ENCODE measurements at places on chromosomes 13 and 19.

- DNase-seq, result no peak
Measured at GRCh38 chr13:89163096-89163495, 1491.9 kb downstream of the SLITRK5 start.

DNA sequence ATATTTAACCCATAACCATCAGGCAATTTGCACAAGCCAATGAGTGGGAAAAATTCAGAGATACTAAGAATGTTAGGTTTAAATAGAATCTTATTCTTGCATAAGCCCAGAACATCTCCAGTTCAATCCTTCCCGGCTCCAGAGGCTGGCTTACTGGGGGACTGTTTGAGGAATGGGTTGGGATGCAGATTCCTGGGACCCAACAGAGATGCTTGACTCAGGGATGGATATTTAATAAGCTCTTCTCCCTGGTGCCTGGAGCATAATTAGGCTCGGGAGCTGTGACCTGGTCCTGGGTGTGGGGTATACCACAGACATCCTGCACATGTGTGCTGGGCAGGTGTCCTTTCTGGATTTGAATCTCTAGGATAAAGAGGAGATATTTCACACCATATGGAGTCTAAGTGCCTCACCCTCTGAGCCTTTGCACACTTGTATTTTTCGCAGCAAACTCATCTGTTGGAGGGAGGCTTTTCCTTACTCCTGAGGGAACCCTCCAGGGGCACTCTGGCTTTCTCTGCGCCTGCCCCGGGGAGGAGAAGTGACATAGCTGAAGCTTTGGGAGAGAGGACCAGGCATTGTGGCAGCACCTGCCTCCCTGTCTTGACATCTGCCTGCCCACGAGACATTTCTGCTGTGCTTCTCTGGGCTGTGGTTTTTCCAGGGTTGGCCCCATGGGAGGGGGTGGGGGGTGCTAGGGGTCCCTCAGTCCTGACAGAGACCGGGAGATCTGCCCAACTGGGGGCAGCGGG is 36.1 kb upstream of the ANKRD10 start:
- no peak for DNase-seq

DNA sequence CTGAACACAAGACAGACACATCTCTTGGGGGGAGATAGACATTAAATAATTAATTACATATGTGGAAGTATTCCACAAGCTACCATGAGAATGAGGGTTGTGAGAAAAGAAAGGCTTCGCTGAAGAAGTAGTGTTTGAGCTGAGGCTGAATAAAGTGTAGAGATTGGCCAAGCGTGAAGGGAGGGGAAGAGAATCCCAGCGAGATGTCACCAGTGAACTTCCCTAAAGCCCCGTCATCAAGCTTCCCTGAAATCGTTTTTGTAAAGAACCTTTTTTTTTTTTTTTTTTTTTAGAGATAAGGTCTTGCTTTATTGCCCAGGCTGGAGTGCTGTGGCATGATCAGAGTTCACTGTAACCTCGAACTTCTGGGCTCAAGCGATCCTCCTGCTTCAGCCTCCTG is 235.2 kb downstream of the KCNRG start:
- DNase-seq, result no peak

- no peak for DNase-seq
Measured at GRCh38 chr13:61880578-61881283, 465.1 kb upstream of the PCDH20 start.

DNA sequence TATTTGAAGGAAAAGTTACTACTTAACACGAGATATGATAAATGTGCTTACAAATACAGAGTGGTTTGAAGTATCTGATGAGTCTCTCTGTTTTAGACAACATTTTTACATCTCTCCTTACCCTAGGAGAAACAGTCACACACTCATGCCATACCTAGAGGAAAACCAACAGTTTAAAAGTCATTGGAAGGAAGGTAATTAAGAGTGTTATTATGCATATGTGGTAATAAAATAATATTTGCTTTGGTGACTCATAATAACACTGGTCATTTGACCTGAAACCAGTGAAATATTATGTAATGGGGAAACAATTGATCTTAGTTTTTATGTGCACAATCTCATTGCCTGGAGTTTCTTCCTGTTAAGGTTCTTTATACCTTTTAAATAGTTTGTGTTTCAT is 136.9 kb upstream of the SOX21 start:
- DNase-seq, result no peak

- no peak for DNase-seq
Measured at GRCh38 chr13:30266756-30267155, 40.6 kb downstream of the KATNAL1 start.

- DNase-seq, result no peak
Measured at GRCh38 chr13:42567906-42568305, 6.0 kb upstream of the TNFSF11 start.

- DNase-seq, result no peak
Measured at GRCh38 chr13:25112695-25113255, 16.8 kb downstream of the PABPC3 start.

- no peak for DNase-seq
Measured at GRCh38 chr19:49427855-49428546, 2.8 kb downstream of the GFY start.

GRCh38 chr13:111541752-111542529 is 221.5 kb downstream of the TEX29 start:
- no peak for DNase-seq

DNA sequence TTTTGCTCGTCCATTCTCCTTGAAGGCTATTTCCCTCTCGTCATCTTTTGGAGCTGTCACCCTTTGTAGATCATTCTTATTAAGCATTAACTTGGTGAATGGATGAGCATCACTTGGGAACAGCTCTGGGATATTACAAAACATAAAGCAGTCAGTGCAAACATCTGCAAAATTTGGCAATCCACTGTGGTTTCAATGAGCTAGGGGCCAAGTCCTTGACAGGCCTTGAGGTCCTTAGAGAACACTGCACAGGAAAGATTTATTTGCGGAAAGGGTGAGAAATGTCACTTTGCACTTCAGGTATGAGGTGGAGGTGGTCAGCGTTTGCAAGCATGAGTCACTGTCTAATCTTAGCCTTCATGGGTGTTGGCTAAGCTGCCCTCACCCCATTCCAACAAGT is 239.7 kb upstream of the MAB21L1 start:
- no peak for DNase-seq

DNA sequence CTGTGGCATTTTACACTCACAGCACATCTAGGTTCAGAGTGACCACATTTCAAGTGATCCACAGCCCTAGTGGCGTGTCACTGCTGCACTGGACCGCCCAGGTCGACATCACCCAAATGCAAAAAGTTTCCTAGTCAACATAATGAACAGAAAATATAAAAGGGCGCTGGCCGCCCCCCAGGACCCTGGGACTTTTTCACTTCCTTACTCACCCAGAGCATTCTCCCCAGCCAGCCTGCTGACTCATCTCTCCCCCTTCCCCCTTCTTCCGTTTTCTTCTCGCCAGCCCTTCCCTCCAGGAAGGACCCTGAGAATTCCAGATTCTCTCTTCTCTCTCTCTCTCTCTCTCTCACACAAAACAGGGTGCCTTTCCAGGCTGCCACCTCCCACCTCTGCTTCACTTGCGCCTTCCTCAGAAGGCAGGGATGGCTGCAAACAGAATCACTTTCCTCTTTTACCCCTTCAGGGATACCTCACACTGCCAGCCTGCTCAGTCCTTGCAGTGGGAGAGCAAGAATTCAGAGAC is 21.0 kb upstream of the GRWD1 start:
- DNase-seq, result no peak

GRCh38 chr13:95137096-95137495 is 164.2 kb downstream of the ABCC4 start:
- DNase-seq, result no peak

- DNase-seq, result no peak
Measured at GRCh38 chr13:114015111-114015968, 41.5 kb upstream of the C13orf46 start.

DNA sequence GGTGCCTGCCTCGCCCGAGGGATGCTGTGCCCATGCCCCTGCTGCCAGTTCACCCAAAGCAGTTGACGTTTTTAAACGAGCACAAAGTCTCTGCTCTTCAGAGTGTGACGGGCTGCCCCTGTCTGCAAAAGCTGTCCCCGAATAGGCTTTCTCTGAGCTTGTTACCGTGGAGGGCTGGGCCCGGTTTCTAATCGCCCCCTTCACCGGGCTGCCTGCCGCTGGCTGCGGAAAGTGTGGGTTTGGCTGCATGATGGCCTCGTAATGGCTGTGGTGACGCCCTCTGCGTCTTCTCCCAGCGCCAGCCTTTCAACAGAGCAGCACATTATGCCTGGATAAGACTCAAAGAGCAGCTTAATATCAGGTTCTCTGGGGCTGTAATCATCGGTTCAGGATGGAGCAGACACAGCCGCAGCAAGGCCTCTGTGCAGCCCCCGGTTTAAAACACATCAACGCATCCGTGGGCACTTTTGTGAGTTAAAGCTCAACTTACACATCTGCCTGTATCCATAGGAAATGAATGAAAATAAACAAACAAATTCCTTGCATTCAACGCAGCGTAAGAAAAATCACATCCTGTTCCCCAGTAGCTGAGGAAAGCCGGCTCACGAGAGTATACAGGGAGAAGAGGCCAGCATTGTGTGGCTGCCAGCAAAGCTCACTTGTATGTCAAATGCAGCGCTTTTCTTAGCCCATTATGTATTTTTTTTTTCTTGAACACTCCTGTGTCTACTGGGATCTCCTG is 166.4 kb upstream of the SOX1 start:
- no peak for DNase-seq

GRCh38 chr13:110319774-110320509 is 12.9 kb downstream of the COL4A2 start:
- DNase-seq, result no peak

DNA sequence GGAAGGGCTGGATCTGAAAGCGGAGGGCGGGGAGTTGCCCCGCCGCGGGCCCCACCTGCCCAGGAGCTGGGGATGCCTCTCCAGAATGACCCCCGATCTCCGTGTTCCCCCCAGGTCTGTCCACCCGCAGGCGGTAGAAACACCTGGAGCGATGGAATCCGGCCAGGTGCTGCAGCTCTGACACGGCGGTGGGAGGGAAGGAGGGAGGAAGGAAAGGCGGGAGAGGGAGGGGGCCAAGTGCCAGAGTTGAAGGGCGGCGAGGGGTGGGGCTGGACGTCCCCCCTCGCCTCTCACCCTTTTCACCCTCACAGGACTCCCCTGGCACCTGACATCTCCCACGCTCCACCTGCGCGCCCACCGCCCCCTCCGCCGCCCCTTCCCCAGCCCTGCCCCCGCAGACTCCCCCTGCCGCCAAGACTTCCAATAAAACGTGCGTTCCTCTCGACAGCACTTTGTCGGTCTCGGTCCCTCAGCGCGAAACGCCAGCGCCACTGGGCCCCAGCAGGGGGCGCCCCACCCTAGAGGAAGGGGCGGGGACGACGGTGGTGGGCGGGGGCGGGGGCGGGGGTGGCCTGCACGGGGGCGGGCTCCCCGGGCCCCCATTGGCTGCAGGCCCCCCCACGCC is 337 bp upstream of the FXYD7 start:
- DNase-seq, result no peak

- no peak for DNase-seq
Measured at GRCh38 chr13:79973533-79973963, 367.4 kb downstream of the SPRY2 start.

All from stimulated activated CD8-positive, alpha-beta memory T cell treated with anti-CD3 and anti-CD28 coated beads, Interleukin-7, amount 100 ng/mL, for 48 hours (primary cell).